ENCODE measurements at places on chromosomes 5 and 9.

- DNase-seq, result no peak
Observed at GRCh38 chr9:107280543-107280942, 2.5 kb upstream of the RAD23B start.

DNA sequence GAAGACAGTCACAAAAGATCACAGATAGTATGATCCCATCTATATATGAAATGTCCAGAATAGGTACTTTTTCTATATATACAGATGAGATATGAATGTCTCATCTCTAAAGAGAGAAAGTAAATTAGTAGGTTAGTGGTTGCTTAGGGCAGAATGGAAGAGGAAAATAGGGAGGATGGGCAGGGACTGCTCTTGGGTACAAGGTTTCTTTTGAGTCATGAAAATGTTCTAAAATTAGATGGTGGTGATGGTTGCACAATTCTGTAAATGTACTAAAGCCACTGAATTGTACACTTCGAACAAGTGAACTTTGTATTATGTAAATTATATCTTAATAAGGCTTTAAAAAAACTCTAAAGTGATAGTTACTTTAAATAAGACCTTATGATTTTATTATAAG lies 59.6 kb upstream of the GRAMD2B start:
- DNase-seq, result no peak

- DNase-seq, result peak; percentile 68
Observed at GRCh38 chr9:22446589-22446949, at the start of gene DMRTA1. Gene DMRTA1, plus strand, starts transcription at chr9:22446824. Its CDS starts 242 bp downstream, at chr9:22447066.

- no peak for DNase-seq
Observed at GRCh38 chr9:87089506-87089905, 142.2 kb upstream of the GAS1 start.

DNA sequence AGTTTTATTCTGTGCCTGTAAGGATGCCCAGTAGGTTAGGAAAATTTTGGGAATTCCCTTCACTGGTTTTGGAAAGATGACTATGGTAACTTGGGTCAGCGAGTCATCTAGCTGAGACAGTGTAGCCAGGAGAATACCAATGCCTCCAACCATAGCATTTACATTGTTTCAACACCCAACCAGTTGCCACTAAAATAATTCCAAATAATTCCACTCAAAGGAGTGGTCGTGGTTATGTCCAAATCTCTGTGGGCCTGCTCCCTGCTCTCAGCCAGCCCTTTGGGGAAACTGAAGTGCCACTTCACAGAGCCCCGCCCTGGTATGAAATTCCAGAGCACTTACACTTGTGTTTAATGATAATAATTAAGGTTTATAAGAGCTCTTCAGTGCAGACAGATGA lies 310.5 kb downstream of the PLK2 start:
- DNase-seq, result no peak

DNA sequence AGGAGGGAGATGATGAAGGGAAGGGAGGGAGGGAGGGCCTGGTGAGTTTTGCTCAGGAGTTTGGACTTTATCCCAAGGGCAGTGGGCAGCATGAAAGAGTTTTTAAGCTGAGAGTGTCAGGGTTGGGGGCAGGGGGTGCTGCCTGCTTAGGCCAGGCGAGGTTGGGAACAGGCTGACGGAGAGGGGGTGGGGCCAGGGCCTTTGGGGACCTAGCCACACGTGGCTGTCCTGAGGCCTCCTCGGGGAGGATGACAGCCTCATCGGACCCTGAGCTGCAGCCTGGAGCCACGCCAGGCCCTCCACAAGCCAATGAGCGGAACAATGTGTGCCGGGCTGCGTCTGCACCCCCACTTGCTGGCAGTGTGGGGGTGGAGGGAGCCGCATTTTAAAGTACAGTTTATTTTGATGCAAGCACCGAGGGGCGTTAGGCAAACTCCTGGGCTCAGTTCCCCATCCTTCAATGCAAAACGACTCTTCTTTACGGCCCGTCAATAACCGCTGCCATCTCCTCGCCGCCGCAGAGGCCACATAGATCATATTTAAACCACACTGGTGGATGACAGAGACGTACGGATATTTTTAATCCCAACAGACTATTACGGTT lies 5.3 kb upstream of the RXRA start:
- DNase-seq, result no peak

- no peak for DNase-seq
Observed at GRCh38 chr5:94776167-94776566, 157.7 kb downstream of the SLF1 start.

GRCh38 chr5:31635446-31635845 lies 3.5 kb upstream of the PDZD2 start:
- no peak for DNase-seq

- no peak for DNase-seq
Observed at GRCh38 chr5:65927503-65928321, 1.3 kb downstream of the ERBIN start.

DNA sequence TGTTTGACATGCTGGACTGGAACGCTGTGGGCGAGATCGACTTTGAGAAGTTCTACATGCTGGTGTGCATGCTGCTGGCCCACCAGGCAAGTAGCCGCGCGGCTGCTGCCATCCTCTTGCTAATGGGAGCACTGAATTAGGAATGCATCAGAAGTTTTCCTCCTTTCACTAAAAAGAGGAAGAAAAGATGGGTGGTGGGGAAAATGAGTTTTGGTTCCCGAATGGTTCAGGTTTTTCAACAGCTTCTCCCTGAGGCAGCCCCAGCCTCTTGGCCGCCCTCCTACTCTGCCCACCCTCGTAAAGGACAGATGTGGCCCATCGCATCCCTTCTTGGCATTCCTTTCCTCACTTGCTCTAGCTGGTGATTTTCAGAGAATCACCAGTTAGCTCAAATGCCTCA lies 5.5 kb downstream of the EFCAB9 start:
- no peak for DNase-seq

DNA sequence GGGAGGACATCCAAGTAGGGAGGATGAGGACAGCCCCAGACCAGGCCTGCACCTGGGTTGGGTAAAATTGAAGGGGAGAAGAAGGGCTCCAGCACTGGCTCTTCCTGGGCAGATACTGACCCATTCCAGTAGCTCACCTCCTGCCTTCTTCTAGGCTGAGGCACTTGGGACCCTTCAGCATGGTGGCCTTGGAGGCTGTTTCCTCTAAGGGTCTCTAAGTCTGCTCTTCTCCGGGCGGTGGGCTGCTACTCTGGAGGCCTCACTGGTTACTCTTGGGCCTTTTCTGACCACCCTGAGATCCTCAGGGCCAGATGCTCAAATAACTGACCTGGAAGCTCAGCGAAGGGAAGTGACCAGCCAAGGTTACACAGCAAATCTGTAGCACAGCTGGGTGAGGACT lies 2.8 kb upstream of the TIFAB start:
- no peak for DNase-seq

DNA sequence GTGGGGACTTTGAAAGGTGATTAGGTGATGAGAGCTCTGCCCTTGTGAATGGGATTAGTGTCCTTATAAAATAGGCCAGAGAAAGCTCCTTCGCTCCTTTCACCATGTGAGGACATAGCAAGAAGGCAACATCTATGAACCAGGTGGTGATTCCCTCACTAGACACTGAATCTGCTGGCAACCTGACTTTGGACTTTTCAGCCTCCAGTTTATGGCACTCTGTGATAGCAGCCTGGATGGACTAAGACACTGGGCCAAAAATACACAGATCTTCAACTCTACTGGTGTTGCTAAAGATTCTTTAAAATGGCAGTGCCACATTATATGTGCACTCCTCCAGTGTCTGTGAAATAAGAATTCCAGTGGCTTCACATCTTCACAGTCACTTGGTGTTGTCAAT lies 41.2 kb upstream of the COL15A1 start:
- DNase-seq, result no peak

DNA sequence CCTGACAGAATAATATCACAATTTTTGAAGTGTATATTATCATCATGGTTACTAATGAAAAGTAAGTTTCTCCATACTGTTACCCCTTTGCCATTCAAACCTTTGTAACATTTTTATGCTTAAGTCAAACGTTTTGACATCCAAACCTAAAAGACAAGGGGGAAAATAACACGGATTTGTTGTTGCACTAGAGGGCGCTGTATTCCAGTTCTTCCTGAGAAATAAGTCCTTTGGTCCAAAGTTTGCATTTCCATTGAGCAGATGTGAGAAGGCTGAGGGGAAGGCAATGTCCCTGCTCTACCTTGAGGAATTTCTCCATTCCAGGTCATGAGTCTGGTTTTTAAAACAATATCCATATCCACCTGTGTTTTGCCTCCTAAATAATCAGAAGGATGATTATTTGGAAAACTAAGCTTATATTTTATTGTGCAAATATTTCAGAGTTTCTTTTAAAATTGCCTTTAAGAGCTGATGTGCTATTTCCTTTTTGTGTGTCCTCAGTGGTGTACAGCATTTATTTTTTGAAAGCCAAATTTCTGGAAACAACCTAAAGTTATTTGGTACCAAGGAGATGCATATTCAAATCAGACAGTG lies 9.7 kb downstream of the LECT2 start:
- DNase-seq, result no peak

GRCh38 chr9:108095496-108095895 lies 605.9 kb upstream of the KLF4 start:
- no peak for DNase-seq

DNA sequence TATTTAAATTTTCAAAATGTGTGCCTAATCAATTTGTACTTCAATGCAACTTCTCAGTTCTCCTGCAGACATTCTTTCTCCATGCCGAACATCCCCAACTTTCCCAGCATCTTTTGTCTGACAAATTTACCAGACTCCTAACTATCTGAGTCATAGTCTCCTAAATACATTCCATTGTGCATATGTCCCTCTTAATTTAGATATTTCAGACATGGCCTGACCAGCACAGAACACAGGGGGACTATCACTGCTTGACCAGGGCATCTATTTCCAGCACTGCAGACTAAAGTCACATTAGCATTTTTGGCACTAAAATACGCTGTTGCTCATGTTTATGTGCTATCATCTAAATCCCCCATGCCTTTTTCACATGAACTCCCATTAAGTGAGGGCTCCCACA lies 71.9 kb downstream of the ITGA1 start:
- DNase-seq, result no peak

- DNase-seq, result peak; percentile 66
Observed at GRCh38 chr9:78021697-78022096, 9.9 kb downstream of the GNAQ start.

DNA sequence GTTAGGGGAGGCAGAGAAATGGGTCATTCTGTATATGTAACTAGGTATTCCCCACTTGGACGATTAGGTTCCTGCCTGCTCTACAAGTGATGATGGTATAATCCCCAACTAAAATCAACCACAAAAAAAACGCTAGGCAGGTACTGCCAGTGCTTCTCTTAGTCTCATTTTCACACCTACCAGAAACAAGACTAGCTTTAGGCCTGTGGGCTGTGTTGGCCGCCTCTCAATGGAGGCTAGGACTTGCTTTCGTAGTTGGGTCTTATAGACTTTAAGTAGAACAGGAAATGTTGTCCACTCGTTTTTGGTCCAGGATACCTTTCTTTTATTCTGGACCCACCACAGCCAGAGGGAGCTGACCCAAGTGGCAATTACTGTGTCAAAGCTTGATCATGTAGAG lies 111.8 kb downstream of the UNC13B start:
- DNase-seq, result no peak

- DNase-seq, result no peak
Observed at GRCh38 chr5:139745132-139745799, 50.3 kb upstream of the PSD2 start.

DNA sequence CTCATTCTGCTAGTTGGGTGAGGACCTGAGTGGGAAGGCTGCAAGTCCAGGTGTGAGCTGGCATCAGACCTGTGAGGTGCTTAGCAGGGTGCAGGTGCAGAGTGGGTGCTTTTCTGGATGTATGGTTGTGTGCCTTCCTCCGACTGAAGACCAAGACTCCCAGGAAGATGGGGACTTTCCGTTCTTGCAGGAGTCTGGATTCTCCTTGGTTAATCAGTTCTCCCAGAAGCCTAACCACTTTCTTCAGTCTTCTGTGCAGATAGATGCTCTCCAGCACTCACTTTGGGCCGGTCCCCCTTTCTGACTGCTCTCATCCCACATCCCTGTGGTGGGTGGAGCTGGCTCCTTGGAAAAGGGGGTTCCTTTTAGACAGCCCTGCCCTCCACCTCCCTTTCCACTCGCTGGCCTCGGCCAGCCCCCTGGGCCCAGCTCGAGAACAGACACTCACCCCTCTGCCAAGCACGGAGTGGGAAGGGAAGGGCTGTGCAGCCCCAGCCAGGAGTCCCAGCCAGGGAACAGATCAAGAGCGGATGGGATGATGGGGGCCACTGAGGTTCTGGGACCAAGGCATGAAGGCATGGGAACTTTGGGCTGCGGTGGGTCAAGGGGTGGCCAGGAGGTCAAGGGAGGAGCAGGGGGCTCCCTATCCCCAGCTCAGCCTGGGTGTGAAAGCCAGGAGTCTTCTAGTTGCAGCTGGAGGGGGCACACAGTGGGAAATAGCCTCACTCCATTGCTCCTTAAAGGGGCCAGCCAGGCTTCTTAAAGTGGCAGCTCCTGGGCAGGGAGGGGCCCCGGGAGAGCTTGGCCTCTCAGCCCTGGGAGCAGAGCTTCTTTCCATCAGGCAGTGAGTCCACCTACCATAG lies 62.4 kb downstream of the FGF18 start:
- no peak for DNase-seq

GRCh38 chr5:113266227-113266912 lies 168.4 kb downstream of the TSSK1B start:
- no peak for DNase-seq

- no peak for DNase-seq
Observed at GRCh38 chr5:75337366-75338021, 474 bp downstream of the HMGCR start.

DNA sequence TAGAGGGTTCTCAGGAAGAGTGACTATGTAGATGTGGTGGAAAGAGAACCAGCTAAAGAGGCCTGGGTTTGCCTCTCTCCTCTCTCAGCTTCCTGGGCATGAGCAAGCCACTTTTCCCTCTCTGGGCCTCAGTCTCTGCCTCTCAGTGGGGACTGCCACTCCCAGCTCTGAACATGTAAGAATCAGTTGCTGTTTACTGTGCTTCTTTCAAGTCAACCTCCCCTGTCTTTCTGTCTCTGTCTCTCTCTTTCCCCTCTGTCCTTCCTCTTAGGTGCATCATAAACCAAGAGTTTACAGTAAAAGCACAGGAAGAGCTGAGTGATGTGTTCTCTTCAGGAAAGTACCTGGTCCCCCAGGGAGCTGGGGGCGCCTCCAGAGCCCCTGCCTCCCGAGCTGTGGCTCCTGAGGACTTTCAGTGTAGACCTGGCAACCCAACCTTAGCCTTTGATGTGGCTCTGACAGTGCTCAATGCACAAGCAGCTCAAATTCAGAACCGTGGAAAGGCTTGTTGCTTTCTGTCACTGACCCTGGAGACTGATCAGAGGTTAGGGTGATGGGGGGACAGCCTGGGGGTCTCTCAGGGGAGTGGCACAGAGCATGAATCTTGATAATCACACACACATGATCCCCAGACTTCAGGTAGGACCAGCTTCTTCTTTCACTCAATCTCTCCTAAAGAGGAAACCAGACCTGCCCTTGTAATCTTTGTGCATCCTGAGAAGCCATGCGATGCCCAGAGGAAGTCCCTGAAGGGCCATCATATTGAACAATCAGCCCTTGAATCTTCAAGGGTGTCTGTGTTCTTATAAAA lies 59.4 kb upstream of the TNFSF8 start:
- DNase-seq, result no peak
